ENCODE measurements at places on chromosomes 12 and 14.

DNA sequence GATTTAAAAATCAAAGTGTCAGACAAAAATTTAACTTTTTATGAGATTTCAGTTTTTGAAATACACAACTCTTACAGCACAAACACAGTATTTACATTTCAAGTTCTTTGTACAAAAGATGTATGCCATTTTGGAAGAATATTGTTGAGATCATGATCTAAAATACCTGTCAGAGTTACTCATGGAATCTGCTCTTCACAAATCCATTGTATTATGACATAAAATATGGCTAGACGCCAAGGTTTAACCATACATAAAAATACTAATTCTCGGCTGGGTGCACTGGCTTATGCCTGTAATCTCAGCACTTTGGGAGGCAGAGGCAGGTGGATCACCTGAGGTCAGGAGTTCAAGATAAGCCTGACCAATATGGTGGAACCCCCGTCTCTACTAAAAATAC, 6.2 kb upstream of the SYCP3 start:
- DNase-seq, result no peak

DNA sequence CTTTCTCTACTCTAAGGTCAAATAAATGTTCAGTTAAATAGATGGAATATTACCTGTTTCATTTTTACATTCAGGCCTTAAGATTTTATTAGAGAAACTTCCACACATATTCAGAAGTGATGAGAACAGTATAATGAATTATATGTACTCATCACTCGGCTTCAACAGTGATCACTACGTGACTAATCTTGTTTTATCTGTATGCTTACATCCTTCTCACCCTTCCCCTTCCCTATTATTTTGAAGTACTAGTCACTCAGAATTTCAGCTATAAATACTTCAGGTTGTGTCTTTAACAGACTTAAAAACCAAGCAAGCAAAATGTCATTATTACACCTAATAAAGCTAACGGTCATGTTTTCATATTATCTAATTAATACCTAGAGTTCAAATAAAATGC, 34.9 kb downstream of the ETV6 start:
- no peak for DNase-seq

DNA sequence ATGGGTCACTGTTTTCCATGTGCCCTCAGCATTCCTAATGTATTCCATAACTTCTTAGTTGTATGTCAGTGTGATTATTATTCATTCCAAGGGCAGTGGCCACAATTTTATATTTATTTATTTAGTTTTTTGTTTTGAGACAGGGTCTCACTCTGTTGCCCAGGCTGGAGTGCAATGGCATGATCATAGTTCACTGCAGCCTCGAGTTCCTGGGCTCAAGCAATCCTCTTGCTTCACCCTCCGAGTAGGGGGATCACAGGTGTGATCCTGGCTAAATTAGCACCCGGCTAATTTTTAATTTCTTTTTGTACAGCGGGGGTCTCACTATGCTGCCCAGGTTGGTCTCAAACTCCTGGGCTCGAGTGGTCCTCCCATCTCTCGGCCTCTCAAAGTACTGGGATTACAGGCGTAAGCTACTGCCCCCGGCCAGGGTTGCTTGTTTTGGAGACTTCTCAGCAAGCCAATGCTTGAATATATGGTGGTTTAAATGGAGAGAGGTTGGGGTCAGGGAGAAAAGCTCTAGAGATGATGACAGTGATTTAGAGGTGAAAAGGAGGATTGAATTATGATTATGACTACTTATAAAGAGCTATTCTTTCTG, 7.6 kb downstream of the GPRC5A start:
- no peak for DNase-seq

DNA sequence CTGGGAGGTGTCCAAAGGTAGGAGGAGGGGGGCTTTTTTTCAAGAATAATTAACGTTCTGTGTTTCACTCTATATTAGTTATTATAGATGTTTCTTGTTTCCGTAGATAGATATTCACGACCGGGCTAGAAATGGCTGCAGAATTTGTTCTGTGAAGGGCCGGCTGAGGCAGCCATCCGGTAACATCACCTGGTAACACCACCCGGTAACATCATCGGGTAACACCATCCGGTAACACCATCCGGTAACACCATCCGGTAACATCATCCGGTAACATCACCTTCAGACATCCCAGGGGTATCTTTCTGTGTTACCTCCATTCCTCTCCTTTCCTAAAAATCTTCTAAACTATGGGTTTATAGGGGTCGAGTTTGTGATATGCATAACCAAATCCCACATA, 1336.7 kb upstream of the TMEM132C start:
- no peak for DNase-seq

- no peak for DNase-seq
These were observed 398.3 kb downstream of the RAD51B start for GRCh38 chr14:68217791-68218340.

GRCh38 chr12:94706250-94706661, 55.9 kb upstream of the TMCC3 start:
- no peak for DNase-seq

DNA sequence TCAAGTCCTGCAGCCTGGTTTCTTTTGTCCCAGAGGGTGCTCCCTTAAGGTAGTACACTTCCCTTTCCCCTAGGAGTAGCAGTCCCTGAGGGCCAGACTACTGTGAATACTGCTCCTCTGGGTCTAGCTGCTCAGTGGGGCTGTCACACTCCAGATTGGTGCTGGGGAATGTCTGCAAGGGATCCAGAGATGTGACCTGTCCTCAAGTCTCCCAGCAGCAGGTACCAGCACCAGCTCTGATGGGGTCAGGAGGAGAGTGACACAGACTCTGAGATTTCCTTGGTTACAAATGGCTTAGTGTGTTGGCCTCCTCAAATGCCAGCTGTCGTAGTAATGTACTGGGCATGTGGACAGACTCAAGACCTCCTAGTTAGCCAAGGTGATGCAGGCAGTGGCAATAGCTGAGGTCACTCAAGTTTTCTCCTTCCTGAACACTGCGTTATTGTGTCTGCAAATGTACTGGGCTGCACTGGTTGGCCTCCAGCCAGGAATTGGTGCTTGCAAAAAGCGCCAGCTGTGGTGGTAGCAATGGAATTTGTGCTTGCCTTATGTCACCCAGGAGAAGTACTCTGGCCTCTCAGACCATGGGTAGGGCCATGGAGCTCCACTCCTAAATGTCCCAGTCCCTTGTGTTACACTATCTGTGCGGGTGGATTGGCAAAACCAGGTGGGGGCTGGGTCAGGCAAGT, 36.4 kb upstream of the AEBP2 start:
- DNase-seq, result no peak

- peak; percentile 43 for DNase-seq
These were observed 155.5 kb downstream of the PRKCH start for GRCh38 chr14:61476754-61477410.

DNA sequence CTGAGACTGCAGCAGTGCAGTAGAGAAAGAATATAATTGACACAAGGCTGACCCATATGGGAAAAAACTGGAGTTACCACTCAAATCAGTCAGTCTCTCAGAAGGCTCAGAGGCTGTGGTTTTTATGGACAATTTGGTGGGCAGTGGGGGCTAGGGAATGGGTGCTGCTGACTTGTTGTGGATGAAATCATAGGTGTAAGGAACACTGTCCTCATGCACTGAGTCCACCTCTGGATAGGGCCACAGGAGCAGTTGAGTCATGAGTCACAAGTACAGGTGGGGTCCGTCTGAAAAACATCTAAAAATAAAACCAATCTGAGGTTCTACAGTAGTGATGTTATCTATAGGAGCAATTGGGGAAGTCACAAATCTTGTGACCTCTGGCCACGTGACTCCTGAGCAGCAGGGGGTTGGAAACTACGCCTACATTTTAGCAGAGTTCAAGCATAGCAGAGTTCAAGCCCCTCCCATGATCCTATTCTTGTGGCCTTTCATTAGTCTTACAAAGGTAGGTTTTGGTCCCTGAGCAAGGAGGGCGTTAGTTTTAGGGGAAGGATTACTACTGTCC, 18.1 kb upstream of the SGPP1 start:
- no peak for DNase-seq

DNA sequence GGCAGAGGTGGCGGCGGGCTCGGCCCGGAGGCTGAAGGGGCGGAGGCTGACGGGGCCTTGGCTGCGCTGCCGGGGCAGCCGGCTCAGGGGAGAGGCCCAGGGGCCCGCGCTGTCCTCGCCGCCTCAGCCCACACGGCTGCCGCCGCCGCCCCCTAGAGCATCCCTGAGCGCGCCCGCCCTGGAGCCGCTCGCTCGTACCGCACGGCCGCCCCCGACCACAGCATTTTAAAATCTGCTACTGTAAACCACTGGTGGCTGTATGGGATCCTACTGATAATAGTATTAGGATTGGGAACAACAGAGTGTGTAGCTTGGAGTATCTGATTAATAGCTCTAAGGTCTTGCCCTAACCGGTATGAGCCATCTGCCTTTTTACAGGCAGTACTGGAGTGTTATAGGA, 22.2 kb upstream of the EDDM3A start:
- no peak for DNase-seq

DNA sequence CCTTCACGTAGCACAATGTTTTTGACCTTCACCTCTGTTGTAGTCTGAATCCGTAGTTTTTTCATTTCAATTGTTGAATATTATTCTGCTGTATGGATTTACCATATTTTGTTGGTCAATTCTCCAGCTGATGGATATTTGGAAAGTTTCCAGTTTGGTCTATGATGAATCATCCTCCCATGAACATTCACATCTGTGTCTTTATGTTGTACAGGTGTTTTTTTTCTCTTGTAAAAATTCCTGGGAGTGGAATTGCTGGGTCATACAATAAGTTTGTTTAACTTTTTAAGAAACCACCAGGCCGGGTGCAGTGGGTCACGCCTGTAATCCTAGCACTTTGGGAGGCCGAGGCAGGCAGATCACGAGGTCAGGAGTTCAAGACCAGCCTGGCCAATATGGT, 36.7 kb upstream of the GNG2 start:
- no peak for DNase-seq

- no peak for DNase-seq
These were observed 17.4 kb downstream of the BEGAIN start for GRCh38 chr14:100569734-100570286.

DNA sequence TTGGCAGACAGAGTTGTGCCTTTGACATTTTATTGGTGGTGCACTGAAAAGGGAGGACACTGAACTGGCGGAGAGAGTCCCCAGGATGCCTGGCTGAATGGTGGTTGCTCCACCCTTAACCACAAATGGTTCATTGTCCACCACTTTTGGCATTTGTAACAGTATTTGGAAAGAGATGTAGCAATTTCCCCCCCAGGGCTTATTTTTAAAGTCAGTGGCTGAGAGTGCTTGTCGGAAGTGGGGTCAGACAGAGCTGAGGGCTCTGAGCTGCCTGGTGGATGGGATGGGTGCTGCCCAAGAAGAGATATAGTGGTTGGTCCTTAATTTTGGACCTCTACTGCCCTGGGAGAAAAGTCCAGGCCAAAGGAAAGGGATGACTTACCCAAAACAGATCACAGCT, 31.5 kb upstream of the FGF6 start:
- DNase-seq, result no peak

GRCh38 chr14:103770902-103771301, 55.3 kb downstream of the ZFYVE21 start:
- DNase-seq, result no peak

DNA sequence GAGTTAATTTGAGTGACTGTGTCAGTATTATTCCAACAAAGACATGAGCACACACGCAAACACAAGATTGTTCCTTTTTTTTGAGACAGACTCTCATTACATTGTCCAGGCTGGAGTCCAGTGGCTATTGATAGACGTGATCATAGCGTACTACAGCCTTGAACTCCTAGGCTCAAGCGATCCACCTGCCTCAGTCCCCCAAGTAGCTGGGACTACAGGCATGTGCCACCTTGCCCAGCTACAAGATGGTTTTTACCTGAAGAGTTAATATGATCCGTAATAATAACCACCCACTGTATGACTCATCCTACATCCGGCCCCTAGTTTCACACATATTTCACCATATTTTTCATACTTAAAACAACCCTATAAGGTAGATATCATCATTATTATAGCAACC, 26.8 kb downstream of the BCAT1 start:
- no peak for DNase-seq

DNA sequence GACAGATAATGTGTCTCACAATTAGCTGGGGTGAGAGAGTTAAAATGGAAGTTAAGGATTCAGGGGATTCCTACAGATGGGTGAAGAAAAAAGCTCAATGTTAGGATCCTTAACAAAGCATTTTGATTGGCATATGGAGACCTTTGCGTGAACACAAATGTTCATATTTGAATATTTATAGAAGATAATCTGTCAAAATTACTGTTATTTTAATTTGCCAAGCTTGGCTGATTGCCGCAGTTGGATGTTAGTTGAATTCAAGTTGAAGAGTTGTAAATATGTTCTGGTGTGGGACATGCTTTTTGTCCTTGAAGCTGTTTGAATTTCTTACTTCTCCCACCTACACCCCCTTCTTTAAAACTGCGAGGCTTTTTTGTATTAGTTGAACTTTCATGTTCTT, 91.2 kb downstream of the FUT8 start:
- DNase-seq, result no peak

- DNase-seq, result no peak
These were observed at the start of gene PRICKLE1 for GRCh38 chr12:42589465-42590329. PRICKLE1 (minus strand) TSS chr12:42589746; CDS start chr12:42472516, 117,230 bp downstream.

All from activated T-helper 1 cell treated with anti-CD3 and anti-CD28 coated beads, Interleukin-2, amount 50 U/mL, for 16 hours (primary cell).